ENCODE measurements at places on chromosomes 12 and 14.
A peak's percentile ranks its signal among the peaks of the same experiment; 100 is the strongest.

DNA sequence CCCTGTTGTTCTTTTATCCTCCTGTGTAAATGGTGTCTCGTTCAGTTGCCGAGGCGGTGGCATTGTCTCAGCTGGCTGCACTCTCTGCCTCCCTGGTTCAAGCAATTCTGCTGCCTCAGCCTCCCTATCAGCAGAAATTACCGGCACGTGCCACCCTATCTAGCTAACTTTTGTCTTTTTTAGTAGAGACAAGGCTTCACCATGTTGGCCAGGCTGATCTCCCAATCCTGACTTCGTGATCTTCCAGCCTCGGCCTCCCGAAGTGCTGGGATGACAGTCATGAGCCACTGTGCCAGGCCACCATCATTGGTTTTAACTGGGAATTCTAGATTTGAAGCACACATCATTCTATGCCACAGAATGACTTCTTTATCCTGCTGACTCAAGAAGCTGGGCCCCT is 175.3 kb upstream of the ALG10B start:
- no peak for DNase-seq

GRCh38 chr12:94650143-94651056 is at the start of gene TMCC3:
TSS of gene TMCC3 (minus strand) at chr12:94650557. CDS start at chr12:94650430, 127 bp downstream.
- peak; percentile 36 for DNase-seq

DNA sequence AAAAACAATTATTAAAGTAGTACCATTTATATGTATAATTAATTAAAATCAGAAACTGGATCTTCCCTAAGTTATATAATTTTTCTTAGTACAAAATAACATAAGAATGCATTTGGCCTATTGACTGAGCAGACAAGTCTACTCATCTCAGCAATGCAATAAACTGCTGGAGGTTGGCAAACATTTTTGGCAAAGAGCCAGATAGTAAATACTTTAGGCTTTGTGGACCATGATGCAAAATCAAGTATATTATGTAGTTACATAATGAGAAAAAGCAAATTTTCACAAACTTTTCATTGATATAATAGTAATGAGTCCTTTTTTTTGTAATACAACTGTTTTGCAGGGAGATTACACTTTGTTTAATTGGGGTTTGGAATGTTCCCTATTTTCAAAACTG is 30.9 kb downstream of the ERGIC2 start:
- no peak for DNase-seq

DNA sequence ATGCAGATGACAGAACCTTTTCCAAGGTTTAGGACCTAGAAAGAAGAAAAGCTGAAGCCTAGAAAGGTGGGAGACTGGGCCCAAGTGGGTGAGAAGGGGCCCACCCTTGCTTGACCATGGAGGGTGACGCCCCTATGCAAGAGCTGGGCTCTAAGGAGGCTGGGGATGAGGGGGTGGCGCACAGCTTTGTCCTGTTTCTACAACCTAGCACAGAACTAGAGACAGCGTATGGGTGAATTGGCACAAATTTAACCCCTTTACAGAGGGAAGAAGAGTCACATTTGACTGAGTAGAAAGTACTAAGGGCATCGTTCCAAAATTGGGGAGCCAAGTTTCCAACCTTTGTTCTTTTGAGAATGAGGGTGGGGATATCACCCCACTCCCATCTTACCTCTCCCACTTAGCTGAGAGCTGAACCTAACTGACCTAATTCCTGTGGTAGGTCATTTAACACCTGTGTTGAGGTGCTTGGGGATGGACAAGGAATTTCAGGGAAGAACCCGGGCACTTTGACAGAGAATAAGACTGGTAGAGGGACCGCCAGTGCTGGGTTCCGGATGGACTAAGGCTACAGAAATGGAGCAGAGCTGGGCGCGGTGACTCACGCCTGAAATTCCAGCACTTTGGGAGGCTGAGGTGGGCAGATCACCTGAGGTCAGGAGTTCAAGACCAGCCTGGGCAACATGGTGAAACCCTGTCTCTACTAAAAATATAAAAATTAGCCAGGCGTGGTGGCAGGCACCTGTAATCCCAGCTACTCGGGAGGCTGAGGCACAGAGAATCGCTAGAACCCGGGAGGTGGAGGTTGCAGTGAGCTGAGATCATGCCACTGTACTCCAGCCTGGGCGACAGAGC is 5.2 kb downstream of the NFKBIA start:
- DNase-seq, result peak; percentile 43

DNA sequence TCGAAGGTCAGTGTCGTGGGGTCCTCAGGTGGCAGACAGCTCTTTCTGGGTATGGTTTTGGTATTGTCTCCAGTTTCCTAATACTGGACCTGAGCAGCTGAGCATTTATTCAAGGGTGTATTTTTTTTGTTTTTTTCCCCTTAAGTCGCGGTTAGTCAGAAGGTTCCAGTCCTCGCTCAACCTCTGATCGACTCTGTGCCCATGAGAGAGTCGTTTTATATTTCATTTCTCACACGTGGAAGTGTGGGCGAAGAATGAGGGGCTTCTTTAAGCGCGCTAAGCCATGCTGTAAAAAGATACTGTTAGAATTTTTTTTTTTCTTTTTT is 499 bp downstream of the MIPOL1 start:
- no peak for DNase-seq

GRCh38 chr14:35340616-35341453 is 48.7 kb downstream of the PSMA6 start:
- no peak for DNase-seq

DNA sequence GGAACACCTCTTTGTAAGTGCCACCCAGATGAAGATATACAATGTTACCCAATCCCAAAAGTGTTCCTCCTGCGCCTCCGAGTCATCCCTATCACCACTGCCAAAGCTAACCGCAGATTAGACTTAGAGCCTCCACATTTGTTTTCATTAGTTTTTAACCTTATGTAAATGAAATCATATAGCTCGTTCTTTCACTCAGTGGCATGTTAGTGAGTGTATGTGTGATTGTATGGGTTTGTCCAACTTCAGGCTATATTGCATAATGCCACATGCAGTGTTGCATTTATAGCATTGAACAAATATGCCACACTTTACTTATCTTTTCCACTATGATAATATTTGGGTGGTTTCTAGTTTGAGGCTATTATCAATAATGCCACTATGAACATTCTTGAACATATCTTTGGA is 18.0 kb downstream of the MAP1LC3B2 start:
- DNase-seq, result no peak

DNA sequence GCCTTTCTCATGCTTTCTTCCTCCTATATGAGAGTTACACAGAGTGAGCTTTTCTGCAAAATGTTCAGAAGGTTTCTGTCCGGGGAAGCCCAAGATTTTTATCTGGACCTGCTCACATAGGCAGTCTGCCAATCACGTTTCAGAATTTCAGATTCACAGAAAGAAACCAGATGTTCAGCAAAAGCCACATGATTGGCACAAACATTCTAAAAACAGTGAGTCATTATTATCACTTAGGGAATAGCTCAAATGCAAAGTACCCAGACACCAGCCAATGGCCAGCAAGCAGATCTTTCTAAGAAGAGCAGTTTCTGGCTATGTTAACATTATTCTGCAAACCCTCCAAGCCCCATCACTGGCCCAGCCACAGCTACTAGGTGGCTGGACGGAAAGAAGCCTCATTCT is 1558.5 kb upstream of the TMEM132C start:
- no peak for DNase-seq

DNA sequence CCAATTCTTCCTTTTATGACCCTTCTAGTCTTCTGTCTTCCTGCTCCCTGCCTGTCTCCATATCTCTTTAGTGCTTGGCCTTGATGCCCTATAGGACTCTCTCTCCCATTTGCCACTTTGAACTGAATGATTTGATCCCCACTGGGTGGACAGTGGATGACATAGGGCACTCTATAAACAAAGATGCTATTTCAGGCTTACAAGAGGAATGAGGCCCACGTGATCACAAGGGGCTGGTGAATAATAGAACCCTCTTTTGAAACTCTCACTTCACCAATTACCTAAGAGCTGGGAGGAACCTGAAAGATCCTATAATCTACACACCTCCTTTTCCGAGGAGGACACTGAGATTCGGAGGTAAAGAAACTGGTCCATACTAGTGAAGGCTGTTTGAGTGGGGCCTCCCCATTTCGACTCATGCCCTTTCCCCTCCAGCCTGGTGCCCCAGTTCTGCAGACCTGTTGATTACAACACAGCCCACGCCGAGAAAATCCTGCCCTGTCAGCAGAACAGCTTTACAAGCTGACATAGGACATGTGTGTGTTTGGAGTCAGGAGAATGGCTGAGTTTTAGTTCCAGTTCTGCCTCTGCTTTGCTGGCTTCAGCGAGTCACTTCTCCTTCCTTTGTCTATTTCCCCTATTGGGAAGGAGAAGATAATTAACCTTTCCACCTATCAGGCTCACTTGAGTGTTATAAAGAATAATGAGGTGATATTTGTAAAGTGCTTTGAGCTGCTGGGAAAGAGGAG is 400.3 kb downstream of the ZFP36L1 start:
- no peak for DNase-seq

DNA sequence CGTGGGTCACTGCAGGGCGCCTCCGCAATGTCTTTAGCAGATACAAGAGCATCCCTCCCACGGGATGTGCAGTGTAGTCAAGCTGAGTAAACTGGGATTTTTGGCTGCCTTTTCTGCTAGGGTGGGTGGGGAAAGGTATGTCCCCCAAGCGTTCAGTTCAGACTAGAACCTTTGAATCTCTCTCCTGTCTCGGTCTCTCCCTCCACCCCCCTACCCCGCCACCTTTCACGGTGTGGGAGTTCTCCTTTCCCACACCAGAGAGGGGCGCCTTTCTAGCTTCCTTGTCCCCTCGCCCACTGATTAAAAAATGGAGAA is 525 bp upstream of the FAR2 start:
- DNase-seq, result peak; percentile 8

DNA sequence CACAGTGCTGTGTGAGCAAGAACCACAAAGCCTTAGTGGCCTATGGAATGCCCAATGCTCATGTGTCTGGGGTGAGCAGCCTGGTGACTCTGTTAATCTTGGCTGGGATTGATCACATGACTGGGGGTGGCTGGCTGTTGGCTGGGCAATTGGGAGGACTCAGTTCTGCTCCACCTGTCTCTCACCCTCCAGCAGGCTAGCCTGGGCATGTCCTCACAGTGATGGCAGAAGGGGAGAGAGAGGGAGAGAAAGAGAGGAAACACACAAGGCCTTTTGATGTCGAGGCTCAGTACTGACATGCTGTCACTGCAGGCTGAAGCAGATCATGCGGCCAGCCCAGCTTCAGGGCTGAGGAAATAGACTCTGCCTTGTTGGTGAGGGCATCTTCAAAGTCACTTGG is 136.8 kb downstream of the TBX5 start:
- DNase-seq, result no peak

DNA sequence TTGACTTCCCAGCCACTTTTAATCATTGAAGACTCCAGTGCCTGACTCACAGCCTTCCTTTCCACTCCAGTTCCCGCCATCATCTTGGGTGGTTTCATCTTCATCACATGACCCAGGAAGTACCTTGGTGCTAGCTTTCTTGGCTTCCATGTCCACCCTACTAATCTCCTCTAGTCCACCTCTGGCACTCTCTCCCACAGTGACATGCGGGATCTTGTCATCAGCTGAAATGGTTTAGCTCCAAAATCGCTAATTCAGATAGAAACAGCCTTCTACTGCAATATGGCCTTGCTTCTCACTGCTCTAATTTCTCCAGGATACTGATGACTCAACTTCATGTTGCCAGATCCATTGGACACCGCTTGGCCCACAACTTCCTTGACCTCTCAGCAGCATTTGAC is 24.5 kb downstream of the WDR20 start:
- DNase-seq, result no peak

DNA sequence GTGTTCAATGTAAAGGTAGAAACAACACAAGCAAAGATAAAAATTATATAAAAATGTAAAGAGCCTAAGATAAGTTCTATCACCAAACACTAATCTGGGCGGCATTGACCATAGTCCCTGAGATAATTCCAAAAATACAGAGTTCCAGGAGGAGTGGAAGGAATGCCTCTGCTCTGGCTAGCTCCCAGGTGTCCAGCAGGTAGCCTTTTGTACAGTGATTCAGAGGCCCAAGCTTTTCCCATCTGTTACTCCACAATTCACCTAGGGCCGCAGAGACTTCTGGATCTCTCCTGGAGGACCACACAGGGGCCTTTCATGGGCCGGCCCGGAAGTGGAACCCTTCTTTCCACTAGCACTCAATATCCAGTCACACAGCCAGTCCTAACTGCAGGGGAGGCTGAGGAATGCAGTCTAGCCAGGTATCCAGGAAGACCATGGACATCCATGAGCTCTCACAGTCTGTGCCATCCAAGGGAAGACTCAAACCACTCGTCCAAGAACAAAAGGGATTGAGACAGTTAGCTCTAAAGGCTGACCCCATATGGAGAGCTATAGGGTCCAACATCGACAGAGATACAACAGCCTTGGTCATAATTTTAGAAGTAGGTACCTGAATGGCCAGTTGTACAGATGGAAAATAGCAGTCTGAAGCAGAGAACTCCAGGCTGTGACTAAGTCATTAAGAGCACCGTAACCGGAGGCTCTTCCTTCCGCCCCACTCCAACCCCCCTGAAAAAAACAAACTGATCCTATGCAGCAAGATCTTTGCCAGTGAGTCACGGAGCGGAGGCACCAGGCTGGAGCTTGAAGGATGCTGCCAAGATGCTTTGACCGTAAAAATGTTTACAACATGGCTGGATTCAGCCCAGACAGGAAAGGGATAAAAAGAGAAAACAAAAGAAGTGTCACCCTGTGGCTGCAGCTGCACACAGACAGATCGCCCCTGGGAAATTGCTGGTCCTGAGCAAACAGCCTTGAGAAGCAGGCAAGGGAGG is 204.8 kb downstream of the NUAK1 start:
- no peak for DNase-seq

Measured in activated T-cell treated with anti-CD3 and anti-CD28 coated beads, Interleukin-2, amount 50 U/mL, for 72 hours (primary cell).